ENCODE measurements at places on chromosomes 16 and 17.
A peak's percentile ranks its signal among the peaks of the same experiment; 100 is the strongest.

DNA sequence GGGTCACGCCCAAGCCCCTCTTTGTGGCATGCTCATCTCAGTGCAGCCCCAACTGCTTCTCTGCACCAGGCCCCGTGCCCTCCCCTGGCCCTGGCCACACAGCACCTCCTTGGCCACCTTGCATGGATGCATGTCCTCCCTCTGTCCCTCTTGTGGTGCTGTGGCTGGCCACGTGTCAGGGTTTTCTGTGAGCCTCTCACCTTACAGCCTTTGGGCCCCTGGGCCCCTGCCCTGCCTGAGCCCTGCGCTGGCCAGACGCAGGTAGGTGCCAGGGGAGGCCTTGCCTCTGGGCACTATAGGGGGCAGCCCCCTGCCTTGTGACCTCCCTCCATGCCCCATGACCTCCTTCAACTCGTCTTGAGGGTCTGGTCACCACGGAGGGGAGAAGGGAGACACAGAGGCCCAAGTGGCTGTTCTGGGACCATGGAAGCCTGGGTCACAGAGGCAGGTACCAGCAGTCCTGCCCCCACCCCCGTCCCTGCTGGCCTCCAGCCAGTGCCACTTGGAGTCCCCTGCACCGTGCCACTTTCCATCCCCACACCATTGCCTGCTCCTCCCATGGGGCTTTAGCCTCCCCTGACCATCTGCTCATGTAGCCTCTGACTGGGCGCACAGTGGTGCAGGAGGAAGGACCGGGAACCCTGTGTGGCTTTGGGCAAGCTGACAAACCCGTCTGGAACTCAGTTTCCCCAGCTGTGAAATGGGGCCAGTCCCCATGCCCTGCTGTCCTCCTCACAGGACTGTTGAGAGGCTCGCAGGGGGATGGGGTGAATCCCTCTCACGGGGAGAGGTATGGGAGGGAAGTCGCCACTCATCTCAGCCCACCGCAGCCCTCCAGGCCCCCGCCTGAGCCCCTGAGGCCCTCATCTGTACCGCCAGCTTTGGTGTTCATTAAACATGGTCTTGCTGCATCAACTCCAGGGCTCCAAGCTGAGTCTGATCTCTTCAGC, 11.5 kb upstream of the ATP6V0C start:
- DNase-seq: no peak

GRCh38 chr17:69286257-69286656, 40.7 kb downstream of the ABCA5 start:
- DNase-seq: no peak

GRCh38 chr16:86408685-86409084, 101.6 kb upstream of the FOXF1 start:
- DNase-seq: no peak

- no peak for DNase-seq
Observed at GRCh38 chr17:80845069-80845862, 146.4 kb upstream of the CHMP6 start.

- DNase-seq: no peak
Observed at GRCh38 chr17:76137351-76138233, 3.5 kb downstream of the FOXJ1 start.

- DNase-seq: peak; percentile 56
Observed at GRCh38 chr17:78168903-78169793, 767 bp downstream of the SYNGR2 start.

- no peak for DNase-seq
Observed at GRCh38 chr17:15885770-15886169, 59.2 kb upstream of the ADORA2B start.

DNA sequence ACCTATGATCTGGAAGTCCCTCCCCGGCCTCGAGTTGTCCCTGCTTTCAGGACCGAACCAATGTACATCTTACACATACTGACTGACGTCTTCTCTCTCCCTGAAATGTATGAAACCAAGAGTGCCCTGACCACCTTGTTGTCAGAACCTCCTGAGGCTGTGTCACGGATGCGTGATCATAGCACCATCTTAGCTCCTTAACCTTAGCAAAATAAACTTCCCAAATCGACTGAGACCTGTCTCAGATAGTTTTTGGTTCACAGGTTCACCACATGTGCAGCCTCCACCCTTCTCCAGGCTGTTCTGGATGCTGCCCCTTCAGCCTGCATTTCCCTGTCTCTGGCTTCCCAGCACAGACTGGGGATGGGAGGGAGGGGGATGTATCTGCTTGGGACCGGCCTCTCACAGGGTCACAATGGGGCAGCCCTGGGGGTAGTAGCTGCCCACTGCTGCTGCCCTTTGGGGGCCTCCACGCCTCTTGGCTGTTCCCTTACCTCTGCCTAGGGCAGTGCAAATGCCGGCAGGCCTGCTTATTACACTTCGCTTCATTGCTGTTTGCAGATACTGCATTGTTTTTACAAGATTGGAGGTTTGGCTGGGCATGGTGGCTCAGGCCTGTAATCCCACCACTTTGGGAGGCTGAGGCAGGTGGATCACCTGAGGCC, 69.8 kb downstream of the NT5M start:
- no peak for DNase-seq

DNA sequence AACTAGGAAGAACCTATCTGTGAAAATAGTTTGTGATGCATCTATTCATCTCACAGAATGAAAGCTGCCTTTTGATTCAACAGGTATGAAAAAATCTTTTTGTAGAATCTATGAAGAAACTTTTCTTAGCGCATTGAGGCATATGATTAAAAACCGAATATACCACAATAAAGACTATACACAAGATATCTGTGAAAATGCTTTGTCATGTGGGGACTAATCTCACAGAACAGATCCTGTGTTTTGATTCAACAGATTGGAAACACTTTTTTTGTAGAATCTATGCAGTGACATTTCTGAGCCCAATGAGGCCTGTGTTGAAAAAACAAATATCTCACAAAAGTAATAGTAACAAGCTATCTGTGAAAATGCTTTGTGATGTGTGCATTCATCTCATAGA, 2247.5 kb downstream of the TP53TG3F start:
- no peak for DNase-seq

GRCh38 chr16:47229053-47230050, 85.6 kb upstream of the NETO2 start:
- DNase-seq: no peak

DNA sequence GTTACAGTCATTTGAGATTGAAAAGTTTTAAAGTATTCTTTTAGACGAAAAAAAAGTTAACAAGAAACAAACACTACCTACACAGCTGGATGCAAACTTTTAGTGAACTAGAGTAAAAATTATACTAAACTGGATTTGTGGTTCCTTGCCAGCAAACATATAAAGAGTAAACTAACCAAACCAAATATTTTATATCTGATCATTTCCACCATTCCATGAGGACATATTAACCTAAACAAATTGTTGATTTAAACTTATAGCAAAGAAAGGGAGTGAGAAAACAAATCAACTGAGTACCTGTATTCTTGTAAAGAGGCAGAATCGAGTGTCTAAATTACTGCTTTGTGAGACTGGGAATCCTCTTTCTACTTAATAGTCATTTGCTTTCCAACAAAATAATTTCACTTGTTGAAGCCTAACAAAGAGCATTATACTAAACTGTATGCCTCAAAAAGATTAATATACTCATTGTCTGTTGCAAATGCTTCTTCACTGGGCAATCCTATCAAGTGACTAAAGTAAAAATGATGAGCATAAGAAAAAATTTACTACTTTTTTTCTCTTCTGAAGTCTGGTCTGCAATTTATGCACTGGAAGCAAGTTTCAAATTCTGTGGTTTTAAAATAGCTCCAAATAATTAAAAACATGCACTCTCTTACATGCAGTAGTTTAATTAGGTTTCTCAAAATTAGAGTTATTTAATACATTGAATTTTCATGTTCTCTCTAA, 37.5 kb downstream of the AKAP10 start:
- DNase-seq: no peak

DNA sequence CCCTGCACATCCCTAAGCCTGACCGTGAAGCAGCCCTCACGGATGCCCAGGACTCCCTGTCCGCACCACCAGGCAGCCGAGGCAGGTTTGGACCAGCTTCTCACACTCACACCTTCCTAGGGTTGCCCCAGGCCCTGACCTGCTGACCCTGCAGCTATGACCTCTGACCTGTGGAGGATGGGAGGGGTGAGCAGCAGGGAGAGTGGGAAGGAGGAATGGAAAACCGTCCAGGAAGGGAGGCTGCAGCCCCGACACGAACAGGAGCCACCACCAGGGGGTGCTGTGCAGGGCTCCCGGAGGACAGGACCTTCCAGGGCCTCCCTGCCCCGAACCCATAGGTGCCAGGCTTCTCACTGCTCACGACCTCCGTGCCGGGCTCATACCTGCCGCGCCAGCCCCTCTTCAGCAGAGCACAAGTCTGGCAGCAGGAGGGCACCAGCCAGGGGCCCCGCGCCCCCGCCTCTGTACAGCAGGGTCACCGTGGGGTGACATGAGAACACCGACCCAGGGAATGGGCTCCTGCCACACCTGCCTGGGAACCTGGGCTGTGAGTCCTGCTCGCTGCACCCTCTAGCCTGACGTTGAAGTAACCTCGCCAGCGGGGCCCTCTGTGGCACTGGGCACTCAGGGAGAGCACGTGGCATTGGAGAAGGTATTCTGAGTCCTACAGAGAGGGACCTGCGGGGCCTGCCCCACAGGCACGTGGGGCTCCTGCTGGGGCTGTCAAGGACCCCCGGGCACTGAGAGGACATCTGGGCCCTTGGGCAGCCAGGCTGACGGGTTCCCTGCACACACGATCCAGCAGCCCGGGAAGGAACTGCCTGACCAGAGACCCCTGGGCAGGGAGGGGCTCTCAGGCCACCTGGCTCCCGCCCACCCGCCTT, 37.6 kb downstream of the CTU2 start:
- peak; percentile 17 for DNase-seq

DNA sequence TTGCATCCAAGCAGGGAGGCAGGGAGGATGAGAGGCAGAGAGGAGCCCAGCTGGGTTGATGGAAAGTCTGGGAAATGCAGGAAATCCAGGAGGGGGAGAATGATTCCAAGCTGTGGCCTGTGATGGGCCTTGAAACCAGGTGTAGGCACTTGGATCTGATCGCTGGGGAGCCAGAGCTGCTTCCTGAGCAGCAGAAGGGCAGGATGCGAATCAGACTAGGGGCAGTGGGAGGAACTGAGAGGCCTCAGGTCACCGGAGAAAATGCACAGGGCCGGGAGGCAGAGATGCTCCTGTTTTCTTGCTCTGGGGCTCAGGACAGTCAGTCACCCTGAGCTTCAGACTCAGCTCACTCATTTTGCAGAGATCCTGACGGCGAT, 29.6 kb upstream of the MEOX1 start:
- DNase-seq: no peak

GRCh38 chr17:31877911-31878702, 19.1 kb upstream of the COPRS start:
- DNase-seq: no peak
